Stimulated activated CD4-positive, alpha-beta T cell treated with anti-CD3 and anti-CD28 coated beads, Interleukin-1b, Interleukin-23, amount 100 ng/mL, for 1 hour (primary cell): ENCODE measurements at places on chromosomes 6 and 20.

DNA sequence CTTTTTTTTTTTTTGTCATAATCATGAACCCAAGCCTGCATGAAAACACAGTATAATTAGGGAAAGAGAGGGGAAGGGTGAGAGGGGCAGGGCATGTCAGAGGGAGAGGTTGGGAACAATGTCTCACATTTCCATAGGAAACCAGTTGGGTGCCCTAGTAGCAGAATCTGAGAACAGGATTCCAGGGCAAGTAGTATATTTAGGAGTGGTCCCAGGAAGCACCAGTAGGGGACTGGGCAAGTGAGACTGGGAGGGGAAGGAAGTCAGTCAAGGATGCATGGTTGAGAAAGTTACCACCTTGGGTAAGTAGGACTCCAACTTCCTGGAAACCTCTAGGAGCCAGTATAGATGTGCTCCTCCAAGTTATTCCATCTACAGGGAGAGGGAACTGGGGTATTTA is 88.6 kb upstream of the MAFB start:
- DNase-seq = no peak

DNA sequence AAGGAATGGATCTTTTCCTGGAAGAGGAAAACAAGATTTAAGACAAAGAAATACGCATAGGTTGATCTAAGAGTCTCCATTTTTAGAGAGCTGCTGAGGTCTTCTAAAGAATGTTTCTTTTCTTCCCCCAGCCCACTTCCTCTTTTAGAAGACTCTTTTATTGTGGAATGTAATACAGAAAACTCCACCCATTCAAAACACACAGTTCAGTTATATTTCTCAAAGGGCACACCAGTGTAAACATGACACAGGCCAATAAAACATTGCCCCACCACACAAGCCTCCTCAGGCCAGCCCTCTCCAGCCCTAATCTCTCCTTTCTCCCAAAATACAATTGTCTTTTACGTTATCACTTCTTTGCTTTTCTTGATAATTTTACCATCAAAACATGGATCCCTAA is 42.8 kb downstream of the SLC35B3 start:
- DNase-seq = no peak

DNA sequence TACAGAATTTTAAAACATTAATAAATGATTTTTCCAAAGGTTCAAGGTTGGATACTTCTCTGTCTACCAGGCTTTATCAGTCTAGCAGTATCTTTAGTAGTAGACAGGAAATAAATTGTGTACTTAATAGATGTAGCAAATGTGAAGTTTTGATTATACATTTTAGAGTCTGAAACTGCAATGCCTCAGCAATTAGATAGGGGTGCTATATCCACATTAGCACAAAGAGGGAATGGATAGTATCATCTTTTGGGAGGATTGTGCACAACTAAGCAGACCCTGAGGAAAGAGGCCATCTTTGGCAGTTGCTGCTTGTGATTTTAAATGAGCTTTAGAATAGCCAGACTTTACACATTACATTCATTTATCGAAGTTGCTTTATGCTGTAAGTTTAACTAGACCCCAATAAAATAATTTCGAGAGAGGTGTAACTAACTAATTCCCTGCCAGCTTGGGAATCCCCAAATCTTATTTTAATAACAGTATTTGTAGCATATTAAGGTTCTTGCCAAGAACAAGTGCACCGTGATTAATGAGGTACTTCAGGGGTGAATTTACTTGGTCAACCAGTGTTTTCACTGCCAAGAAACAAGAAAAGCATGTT is 2.8 kb downstream of the KCNQ5 start:
- DNase-seq = no peak

GRCh38 chr20:14449323-14449722 is 111.9 kb upstream of the FLRT3 start:
- DNase-seq = no peak

GRCh38 chr6:136880748-136881460 is 41.2 kb upstream of the SLC35D3 start:
- no peak for DNase-seq

DNA sequence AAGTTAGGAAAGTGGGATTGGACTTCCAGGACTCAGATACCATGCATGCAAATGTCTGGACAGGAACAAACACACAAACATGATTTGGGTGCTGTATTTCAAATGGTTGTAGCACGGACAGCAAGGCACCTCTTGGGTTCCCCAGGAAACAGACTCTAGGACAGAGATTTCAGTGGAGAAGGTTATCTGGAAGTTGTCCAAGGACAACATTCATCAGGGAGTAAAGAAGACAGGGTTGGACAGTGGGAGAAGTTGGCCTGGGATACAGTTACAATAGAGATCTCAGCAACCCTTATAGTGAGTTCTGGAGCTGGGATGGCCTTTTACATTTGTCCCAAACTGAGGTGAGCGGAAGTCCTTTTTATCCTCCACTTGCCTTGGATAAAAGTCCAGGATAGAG is 19.8 kb upstream of the TINAG start:
- no peak for DNase-seq

GRCh38 chr20:35049776-35050352 is 42.7 kb downstream of the TRPC4AP start:
- no peak for DNase-seq

DNA sequence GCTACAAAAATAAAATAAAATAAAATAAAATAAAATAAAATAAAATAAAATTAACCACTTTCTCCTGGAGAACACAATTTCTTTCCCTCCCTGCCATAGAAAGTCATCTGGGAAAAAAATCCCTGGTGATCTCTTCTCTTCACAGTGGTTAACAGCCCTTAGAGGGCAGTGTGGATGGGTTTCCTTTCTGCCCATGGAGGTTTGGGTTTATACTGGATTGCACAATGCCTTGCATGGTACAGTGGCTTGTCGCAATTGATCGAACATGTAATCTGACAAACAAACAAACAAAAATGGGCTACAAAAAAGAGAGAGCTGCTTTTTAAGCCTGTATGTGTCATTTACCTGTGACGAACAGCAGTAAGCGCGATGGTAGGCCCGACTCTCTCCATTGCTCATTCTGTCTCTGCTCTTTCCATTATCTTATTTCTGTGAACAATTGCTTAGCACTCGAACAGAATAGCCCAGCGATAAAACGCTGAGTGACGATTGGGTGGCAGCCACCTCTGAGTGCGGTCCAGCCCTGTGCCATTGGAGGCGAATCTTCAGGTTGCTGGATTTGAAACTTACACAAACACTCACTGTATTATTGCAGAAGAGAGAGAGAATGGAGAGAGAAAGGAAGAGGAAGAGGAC is 166.1 kb downstream of the CD83 start:
- no peak for DNase-seq

DNA sequence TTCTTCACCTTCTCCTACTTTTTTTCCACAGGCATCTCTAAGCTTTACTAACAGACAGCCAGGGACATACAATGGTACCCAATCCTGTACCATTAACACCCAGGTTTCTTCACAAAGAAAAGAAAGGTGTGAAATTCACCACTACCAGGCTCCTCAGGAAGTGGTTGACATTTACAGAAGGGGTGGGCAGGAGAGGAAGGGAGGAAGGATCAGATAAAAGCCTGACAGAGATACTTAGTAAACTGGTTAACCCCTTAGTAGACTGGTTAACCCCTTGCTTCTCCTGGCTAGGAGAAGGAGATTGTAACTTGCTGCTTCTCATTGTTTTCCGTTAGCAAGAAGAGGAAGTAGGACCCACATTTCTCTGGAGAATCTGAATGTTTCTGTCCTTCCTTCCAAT is 7.2 kb downstream of the SAMD3 start:
- no peak for DNase-seq

DNA sequence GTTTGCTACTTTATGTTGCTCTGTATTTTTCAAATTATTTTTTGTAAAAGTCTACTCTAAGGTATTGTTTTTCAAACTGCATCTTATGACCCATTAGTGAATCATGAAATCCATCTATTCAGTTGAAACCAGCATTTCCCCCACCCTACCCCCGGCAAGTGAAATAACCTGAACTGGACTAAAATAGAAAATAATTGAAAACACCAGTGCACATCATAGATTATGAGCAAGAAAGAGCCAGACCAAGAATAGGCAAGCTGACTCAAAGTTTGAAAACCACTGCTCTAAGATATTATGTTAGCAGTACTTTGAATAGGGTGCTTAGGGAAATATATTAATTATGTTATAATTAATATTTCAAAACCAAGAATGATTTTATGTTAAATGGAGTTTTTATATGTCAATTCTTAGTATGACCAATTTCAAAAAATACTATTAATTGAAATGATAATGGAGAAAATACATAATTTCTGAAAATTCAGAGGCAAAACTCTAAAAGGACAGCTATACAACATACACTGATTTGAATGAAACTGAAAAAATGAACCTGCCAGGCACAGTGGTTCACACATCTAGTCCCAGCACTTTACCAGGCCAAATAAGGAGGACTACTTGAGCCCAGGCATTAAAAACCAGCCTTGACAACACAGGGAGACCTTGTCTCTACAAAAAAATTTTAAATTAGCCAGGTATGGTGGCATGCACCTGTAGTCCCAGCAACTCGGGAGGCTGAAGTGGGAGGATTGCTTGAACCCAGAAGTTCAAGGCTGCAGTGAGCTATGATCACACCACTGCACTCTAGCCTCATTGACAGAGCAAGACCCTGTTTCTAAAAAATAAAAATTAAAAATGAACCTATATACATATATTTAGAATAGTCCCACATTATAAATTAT is 112.0 kb downstream of the CDK19 start:
- no peak for DNase-seq

DNA sequence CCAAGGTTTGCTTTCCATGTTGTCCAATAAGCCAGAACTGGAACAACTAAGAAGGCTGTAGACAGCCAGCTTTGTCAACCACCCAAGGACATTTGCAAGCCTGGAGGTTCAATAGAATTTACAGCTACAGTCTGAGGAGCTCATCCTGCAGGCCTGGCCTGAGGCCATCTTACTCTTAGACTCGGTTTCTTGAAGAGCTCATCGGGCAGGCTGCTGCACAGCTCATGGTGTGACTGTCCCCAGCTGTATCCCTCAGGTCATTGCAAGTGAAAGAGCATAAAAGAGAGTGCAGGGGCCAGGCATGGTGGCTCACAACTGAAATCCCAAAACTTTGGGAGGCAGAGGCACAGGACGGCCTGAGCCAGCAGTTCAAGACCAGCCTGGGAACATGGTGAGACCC is 96.9 kb upstream of the FOXQ1 start:
- DNase-seq = no peak

DNA sequence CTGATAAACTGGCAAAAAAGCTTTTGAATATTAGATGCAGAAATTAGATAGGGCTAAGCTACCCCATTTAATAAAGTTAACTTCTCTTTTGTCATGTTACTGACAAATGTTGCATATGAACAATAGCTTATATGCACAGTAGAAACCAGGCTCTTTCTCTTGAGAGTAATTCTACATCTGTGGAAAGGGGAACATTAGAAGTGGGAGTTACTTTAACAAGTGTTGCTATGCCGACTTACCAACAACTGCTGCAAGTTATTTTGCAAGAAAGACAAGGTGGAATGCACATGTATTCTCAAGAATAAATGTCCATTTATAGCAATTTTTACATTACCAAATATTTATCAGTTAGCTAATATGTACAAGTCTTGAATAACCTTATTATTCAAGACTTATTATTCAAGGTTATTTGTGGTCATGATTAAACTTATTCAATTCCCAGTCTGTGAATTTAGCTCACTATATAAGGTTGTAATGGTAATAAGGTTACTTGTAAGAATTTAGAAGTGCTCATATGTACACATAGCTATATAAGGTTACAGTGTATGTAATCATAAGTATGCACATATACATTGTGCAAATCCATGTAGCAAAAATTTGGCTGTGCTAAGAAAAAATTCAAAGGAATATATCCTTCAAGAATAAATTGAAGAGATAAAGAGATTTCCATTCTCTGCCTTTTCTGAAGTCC is 38.3 kb downstream of the ADGRG6 start:
- no peak for DNase-seq

- no peak for DNase-seq
These were observed 77.3 kb downstream of the TRMT11 start for GRCh38 chr6:126063512-126064146.

- no peak for DNase-seq
These were observed 5.0 kb upstream of the TRAF3IP2 start for GRCh38 chr6:111610548-111611172.

DNA sequence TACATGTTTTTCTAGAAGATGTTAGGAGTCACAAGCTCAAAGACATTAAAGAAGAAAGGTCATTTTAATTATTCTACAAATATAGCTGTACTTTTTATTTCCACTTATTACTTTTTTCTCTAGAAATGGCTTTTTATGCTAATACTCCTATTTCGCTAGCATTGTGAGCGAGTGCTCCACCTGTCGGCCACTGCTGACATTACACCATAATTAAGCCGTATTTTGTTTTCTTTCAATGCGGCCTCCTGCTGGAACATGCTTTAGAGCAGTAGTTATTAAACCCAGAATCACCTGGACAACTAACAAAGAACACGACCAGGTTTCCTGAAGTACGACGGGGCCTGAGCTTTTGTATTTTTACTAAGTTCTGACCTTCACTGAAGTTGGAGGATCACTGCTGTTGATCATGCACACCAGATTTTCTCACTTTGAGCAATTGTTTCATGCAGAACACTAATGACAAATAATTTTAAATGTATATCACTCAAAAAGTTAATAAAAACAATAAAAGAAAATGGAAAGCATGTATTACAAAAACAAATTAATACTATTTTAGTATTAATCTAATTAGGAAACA is 74.1 kb upstream of the PAK5 start:
- no peak for DNase-seq

GRCh38 chr6:125099211-125100073 is 54.1 kb upstream of the TPD52L1 start:
- DNase-seq = no peak

DNA sequence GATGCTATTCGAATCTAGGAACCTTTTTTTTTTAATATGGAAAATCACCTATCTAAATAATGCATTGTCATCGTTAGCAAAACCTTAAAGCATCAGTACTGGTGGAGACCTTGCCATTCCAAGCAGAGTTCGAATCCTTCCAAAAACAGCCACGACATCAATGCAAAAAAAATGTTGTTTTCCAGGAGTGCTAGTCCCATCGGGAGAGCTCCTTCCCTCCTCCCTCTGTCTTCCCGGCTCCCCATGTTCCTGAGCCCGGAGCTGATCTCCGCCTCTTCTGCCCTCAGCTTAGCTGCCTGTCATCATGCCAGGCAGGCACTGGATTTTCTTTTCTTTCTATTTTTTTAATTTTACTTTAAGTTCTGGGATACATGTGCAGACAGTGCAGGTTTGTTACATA is 153.6 kb upstream of the QKI start:
- DNase-seq = no peak

- no peak for DNase-seq
These were observed 66.4 kb downstream of the POPDC3 start for GRCh38 chr6:105113422-105113821.

- DNase-seq = no peak
These were observed 138.8 kb upstream of the HMGN3 start for GRCh38 chr6:79373246-79373645.

DNA sequence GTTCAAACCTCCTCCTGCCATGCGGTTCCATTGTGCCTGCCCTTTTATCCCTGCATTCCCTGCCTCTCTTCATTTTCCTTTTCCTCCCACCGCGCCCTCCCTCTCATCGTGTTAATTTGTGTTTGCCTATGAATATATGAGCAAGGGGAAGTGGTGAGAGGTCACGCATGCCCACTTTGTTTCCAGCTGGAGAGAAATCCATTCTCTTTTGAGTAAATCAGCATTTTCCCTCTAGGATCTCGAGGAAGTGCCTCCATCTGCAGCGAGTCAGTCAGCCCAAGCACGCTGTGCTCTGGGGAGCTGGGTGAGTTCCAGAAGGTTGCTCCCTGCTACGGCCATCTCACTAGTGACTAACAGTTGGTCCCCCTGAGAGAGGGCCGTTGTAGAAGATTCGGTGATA is 42.9 kb downstream of the CDH26 start:
- DNase-seq = no peak

GRCh38 chr6:161033667-161034066 is 42.1 kb downstream of the MAP3K4 start:
- no peak for DNase-seq

- DNase-seq = no peak
These were observed 130.0 kb downstream of the TSHZ2 start for GRCh38 chr20:53101992-53102760.
